ENCODE measurements at places on chromosomes 13 and 19. TPM values are rescaled to one million over a fixed set of nuclear protein-coding genes. Genes with fewer than 3 reads are reported as not detected.
A peak's percentile ranks its signal among the peaks of the same experiment; 100 is the strongest.

WTIP gene
- 19.3 TPM for total RNA-seq

ZNF749 gene
- total RNA-seq: 13.9 TPM

TMPRSS9 gene
- not detected for total RNA-seq

ZNF534 gene
- 0.04 TPM for total RNA-seq

CLEC17A gene
- not detected for total RNA-seq

MYH14 gene
- 0.07 TPM for total RNA-seq

GRCh38 chr13:82698941-82699340 is 1183.3 kb downstream of the SLITRK1 start:
- no peak for DNase-seq

DNA sequence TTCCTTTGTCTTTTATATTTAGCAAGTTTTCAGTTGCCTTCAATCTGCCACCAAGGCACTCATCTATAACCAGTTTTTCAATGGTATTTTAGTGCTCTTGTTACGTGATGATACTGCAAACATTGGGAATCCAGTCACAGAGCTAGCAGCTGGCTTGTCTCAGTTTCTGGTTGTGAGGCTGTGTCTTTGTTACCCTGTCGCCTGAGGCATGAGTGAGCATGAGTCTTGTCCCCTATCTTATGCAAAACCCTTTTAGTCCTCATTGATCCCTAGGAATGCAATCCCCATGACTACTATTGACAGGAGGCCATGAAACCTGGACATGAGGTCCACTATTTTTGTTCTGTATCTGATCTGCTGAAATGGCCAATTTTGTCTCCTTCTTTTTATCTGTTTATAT is 391.0 kb downstream of the LMO7 start:
- no peak for DNase-seq

- DNase-seq: peak; percentile 94
These were observed 6.6 kb upstream of the DHDH start for GRCh38 chr19:48926909-48927308.

DNA sequence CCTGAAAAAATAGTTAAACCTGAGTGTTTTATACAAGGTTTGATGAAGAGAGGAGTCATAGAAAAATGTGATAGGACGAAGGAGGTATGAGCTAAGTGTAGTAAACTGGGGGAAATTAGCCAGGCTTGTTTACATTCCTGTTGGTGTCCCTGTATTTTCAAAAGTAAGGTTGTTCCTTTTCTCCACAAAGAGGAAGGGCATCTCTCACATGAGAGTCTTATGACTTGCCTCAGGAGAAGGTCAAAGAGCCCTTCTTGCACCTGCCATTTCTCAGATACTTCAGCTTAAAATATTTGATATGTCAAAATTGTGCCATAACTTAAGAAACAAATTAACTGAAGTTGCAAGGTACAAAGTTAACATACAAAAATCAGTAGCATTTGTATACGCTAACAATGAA is 3.6 kb upstream of the N4BP2L2 start:
- DNase-seq: no peak

GRCh38 chr19:28426730-28427225 is 786.2 kb downstream of the UQCRFS1 start:
- peak; percentile 22 for DNase-seq

- no peak for DNase-seq
These were observed 30.3 kb upstream of the CEACAM4 start for GRCh38 chr19:41657157-41657556.

DNA sequence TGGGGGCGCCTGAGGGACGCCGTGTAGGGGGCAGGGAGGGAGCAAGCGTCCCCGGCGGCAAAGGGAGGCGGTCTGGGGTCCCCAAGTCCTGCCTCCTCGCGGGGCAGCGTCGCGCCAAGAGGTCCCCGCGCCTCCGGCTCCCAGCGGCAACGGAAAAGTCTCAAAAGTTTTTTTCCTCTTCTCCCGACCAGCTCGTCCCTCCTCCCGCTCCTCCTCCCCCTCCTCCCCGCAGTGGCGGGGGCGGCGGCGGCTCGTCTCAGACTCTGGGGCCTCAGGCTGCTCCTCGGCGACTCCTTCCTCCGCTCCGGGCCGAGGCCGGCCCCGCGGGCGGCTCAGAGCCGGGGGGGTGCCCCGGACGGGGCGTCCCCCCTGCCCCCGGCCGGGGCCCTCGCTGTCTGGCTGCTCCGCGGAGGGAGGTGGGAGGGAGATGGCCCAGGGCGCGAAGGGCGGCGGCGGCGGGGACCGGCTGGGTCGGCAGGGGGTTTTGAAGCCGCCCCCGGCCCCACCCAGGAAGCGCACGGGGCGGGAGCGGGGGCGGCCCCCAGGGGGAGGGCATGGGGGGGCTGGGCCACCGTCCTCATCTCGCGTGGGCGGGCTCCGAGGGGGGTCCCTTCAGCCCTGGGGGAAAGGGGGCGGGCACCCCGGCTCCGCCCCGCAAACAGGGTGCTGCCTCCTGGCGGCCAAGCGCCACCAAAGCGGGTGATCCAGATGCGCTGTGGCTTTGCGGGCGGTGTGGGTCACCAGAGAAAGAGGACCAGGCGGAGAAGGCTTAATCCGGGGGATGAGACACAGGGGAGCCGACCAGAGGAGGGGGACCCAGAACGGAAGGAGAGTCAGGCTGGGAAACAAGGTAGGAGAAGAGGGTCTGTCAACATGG is at the start of gene TGFB1:
TGFB1 (minus strand) TSS at position 457 of the 877 bp plus-strand sequence. CDS start 878 bp downstream, outside the sequence.
- peak; percentile 64 for DNase-seq

- DNase-seq: no peak
These were observed 7.0 kb downstream of the GPR18 start for GRCh38 chr13:99250982-99251825.

DNA sequence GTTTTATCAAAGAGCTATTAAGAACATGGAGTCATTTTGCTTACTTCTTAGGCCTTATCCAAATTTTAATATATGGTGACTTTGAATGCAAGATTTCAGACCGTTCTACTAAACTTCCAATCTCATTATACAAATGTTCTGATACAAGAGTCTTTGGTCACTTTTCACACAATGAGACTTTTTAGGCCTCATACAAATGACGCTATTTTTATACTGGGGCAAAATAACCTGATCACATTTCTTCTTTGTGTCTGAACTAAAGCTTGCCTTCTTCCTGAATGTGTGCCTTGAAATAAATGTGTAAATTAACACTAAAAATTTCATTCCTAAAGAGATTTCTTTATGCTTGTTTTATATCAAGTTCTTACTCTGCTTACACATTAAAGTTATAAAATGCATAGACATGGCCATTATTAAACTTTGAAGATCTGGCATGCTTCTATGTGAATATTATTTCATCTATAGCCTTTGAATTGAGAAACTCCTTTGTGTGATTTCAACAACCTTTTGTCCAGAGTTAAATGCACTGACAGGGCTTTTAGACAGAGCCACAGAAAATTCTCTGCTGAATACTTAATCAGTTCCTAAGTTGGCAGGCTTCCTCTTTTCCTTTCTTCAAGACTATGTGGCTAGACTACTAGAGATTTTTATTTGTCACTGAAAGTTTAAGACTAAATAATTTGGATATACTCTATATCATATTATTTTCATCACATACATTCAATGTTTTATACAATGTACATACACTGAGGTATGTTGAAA is 86.1 kb downstream of the EDNRB start:
- DNase-seq: no peak

DNA sequence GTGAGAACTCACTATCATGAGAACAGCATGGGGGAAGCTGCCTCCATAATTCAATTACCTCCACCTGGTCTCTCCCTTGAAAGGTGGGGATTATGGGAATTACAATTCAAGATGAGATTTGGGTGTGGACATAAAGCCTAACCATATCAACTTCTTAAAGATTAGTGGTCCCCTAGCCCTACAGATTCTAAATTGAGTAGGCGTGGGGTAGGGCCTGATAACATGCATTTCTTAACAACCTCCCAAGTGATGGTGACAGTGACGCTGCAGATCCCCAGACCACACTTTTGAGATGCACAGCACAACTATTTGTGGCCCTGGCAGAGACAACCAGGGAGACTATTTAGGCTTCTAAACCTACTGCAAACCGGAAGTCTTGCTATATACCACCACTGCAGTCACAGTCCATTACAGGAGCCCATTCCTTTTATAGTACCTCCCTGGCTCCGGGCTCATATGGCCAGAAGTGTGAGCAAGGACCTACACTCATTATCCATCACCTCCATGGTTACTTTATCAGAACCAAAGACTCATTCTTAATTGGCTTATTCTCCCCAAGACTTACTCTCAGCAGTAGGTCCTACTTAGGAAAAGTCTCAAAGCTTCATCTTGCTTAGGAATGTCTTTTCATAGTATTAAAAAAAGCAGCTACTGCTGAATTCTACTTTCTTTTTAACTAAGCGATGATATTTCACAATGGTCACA is 2.1 kb upstream of the DPY19L3 start:
- no peak for DNase-seq

Data from foreskin keratinocyte (primary cell).